Fibroblast of the conjunctiva (primary cell): ENCODE measurements at places on chromosomes 3 and 15.
A peak's percentile ranks its signal among the peaks of the same experiment; 100 is the strongest.

- no peak for DNase-seq
These were observed 129.3 kb upstream of the UBE2E2 start for GRCh38 chr3:23073724-23074305.

DNA sequence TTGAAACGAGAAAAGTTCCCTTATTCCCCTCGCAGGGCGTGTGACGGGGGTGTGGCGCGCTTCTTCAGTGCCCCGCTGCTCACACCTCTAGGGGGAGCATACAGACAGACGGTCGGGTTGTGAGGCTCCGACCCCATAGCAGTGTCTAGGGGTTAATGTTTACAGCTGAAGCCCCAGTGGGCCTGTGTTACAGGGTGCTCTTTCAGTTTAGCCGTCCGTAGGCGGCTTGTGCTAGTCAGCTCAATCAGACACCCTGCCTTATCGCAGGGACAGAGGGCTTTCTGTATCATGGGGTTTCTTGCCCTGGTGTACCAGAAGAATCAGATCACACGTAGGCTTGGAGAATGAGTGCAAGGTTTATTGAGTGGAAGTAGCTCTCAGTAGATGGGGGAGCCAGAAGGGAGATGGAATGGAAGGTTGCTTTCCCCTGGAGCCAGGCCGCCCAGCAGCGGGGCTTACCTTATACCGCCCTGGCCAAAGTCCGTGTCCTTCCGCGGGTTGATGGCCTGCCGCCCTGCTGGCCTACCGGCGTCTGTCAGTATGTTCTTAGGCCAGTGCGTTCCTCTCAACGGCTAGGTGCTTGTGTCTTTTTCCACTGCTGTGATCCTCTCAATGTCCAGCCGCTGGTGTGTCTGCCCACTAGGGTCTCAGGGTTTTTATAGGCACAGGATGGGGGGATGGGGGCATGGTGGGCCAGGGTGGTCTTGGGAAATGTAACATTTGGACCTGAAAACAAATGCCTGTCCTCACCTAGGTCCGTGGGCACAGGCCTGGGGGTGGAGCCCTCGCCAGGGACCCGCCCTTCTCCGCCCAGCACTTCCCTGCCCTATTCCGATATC lies 32.2 kb upstream of the ACP3 start:
- DNase-seq: no peak

DNA sequence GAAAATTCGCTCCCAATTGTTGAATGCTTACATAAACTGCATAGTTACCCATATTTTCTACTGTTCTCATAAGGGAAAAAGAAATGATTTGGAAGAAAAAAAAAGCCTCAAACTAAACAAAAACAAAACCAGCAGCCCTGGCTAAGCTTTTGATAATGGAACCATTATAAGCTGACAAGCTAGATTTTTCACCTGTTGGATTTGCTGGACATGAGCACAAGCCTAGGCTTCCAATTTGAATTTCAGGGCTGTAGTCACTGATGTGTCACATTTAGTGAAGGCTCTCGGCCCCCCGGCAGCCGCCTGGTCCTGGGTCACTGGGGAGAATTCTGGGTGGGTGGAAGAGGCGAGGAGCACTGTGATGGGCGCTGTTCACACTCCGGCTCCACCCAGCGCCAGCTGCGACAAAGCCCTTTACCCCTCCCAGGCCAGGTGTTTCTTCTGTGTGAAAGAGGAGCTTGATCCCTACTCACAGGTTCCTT lies 4.6 kb downstream of the FBXL22 start:
- no peak for DNase-seq

DNA sequence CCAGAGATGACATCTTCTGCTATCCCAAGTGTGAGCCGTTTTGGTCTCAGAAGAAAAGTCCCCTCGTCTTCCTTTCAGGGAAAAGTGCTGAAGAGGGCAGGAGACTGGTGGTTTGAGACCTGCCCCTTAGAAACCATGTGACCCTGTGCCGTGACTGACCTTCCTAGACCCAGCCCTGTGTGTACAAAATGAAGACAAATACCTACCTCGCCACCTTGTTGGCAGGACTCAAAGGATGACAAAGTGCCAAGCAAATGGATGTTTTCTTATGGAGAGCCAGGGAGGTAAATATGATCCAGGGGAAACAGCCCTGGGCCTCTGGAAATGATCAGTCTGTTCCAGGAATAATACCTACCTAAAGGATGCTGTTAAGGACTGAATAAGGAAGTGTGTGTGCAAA lies 41.3 kb downstream of the FAM174B start:
- DNase-seq: no peak

DNA sequence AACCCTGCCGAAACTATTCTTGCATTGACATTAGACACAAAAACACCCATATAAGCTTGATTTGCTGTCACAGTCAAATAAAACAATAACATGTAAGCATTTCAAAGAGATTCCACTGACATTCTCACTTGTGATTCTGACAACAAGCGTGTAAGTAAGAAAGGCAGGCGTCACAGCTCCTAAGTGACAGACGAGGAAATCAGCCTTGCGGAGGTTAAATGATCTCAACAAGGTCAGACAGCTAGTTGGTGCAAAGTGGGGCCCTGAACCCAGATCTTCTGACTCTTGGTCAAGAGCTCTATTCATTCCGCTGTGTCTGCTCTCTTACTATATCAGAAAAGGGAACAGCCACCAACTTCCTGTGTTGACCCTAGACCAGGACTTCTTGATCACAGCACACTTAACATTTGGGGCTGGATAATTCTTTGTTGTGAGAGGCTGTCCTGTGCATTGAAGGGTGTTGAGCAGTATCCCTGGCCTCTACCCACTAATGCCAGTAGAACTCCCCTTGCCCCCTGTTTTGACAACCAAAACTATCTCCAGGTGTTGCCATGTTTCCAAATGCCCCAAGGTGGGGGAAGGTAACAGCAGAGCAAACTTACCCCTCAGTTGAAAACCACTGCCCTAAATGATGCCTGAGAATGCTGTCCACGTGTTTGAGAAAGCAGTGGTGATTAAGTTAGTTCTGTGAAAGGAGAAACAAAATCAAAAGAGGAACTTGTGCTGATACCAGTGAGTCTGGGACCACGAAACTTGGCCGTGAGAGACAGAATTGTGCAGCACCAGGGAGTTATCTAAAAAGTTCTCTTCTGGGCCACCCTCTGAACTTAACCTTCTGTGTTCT lies 86.1 kb downstream of the LIPC start:
- DNase-seq: no peak

GRCh38 chr3:21534462-21534861 lies 216.5 kb downstream of the ZNF385D start:
- DNase-seq: no peak

DNA sequence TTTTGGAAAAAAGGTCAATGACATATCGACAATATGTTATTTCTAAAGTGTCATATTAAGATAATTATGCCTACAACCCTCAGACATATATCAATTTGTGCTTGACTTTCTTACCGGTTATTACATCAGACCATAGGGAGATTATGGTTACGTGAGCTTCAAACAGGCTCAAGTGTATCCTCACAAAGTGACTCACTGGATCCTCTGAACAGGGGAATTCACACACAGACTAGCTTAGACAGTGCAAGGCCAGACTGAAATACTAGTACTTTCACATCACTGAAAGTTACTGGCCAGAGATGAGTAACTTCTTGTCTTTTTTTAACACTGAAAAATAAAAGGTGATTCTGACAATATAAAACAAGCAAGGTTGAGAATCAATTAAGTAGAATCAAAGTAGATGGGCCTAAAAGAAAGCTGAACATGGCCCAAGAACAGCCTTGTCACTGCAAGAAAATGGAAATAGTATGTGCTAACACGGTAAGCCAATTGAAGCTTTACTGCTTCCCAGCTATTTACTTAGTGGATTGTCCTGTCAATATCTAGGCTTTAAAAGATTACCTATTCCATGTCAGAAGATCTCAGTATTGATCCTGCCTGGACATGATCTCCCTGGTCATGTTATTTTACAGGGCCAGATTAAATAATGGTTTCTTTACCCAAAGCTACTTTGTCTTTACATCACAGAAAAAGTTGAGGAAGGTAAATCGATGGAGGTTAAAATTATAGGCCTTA lies 848.6 kb downstream of the ROBO1 start:
- DNase-seq: peak; percentile 95

- no peak for DNase-seq
These were observed 2.9 kb upstream of the ZNF710 start for GRCh38 chr15:89998141-89998661.

DNA sequence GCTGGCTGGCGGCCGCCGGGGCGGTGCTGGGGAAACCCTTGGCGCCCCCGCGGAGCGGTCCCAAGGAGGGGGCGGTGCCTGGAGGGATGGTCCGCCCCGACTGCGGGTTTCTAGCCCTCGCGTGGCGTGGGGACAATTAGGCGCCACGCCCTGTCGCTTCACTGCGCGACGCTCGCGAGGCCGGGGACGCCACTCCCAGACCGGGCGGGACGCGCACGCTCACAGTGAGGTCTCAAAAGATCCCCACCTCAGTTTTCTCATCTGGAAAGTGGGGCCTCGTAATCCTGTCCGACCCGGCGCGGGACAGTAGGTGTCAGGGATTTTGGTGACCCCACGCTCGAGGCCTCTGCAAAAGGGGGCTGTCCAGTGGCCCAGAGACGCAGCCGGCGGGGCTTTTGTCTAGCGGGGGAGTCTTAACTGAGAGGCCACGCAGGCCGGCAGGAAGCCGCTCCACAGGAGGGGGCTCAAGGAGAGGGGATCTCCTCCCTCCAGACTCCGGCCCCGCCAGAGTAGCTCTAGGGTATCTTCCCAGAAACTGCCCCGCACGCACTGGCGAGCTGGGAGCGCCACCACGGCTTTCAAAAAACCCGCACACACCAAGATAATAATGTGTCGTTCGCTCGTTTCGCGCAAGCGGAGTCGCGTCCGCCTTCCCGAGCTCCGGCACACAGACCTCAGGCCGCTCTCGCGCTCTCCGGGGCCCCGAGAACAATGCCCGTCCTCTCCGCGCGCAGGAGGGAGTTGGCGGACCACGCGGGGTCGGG lies 710 bp upstream of the CLK3 start:
- DNase-seq: peak; percentile 43

DNA sequence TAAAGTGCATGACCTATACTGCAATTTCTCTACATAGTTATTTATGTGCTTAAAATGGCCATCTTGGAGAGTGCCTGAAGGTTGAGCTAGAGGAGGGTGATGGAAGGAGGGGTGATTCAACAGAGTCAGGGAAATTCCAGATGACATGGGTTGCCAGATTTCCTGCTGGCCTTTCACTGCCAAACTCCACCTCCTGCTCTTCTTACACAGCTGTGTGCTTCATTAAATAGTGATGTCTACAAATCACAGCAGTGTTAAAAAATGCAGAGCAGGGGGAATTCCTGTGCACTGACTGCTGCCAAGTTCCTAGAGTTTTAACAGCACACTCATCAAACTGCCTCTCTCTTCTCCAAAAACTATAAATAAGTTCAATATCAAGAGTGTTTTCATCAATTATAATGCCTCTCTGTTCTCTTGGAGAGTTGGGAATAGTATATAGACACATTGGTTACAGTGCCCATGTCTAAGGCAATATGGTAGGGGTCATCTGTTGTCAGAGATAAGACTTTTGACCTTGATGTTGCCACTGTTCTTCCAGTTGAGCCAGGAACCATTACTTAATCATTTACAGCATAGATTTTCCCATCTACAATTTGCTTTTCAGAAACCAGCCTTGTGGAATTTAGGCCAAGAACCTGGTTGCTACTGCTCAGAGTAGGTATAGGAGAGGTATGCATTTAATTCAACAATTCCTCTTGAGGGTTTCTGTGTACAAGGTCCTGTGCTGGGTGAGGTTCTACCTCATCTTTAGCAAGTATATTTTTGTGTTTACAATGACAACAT lies 79.6 kb downstream of the TP63 start:
- DNase-seq: peak; percentile 92

GRCh38 chr3:52317208-52318000 lies 1.3 kb downstream of the DNAH1 start:
- DNase-seq: no peak

GRCh38 chr3:122331886-122332285 lies 6.8 kb downstream of the CSTA start:
- no peak for DNase-seq

DNA sequence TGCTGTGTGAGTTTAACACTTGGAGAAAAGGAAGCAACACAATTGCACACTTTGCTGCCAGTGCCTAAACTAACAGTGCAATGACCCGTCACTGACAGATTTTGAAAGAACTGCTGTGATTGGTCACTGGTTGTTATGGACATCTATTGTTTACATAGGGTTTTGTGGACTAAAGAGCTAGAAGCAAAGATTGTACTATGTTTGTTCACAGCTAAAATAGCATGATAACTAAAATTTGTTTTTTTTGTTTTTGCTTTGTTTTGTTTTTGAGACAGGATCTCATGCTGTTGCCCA lies 112.4 kb upstream of the GOLGA8J start:
- no peak for DNase-seq

DNA sequence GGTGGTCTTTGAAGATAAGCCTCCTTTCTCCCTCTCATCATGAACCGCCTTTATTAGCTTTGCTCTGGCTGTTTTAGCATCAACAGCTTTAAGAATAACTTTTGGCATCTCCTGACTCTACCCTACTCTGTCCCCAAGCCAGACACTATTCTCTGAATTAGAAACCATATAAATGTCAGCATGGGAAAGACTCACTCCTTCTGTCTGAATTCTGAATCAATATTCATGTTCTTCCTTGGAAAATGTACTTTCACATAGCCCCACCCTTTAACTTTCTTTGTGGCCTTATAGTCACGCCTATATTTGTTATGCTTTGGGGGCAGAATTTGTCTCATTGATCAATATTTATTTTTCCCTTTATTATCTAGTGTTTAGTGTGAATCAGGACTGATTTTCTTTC lies 131.7 kb upstream of the NR2E3 start:
- DNase-seq: no peak

DNA sequence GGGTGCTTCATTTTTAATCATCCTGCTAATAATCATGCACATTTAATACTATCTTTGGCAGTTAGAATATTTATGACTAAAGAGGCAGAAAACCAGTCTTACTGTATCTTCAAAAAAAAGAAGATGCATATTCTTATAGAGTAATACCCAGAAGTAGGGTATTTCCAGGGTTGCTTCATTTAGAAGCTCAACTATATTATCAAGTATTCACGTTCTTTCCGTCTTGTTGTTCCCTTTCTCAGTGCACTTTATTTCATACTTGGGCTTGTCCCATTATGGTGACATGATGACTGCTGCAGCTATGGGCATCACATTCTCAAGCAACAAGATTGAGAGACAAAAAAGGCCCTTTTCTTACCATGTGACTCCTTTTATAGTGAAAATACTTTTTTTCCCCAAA lies 96.8 kb upstream of the ASB14 start:
- DNase-seq: no peak

GRCh38 chr3:161510510-161511260 lies 14.1 kb downstream of the OTOL1 start:
- no peak for DNase-seq

DNA sequence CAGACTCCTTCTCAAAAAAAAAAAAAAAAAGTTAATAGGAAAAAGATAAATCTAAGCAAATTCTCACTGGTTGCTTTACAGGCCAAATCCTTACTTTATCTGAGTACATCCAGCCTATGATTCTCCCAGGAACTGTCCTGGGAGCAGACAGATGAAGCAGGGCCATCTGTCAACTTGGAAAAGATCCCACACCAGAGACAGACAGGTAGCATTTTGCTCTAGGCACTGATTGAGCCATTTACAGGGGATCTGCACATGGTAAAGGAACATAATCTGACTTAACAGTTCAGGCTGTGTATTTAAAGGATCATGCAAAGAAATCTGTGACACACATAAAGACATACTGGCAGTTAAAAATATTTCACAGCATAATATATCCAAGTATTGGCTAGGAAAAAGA lies 1006.5 kb downstream of the TBL1XR1 start:
- DNase-seq: no peak
